ENCODE measurements at places on chromosomes 2 and 18.

DNA sequence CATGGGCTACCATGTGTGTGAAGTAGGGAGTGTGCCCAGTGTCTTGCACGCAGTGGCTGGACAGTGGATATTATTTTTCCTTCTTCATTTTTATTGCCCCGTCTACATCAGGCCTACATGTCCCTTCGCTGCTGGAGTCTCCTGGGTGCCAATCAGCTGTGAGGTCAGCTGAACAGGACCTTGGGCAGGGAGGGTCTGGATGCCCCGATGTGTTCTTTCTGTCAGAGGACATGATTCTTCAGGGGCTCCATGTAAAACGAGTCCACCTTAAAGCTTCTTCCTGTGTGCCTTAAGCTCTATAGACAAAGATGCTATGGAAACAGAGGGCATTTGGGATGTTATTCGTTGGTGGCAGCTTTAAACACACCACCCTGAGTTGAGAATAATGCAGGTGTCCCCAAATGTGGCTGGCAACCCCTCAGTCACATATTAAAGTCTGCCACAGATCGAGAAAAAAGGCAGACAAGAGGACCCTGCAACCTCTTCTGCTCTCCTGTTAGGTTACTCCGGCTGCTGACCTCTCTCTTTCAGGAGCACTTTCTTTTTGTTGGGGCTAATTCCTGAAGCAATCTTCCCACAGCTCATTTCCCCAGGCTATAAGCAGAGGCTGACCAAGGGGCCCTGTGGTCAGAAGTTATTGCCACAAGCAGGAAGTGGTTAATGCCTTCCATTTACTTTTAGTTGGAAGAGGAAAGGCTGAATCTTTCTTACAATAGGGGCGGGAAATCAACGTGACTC is 20.0 kb downstream of the GREB1 start:
- DNase-seq: peak; percentile 49

- no peak for DNase-seq
These were observed 17.0 kb upstream of the CRYBA2 start for GRCh38 chr2:219010162-219010756.

DNA sequence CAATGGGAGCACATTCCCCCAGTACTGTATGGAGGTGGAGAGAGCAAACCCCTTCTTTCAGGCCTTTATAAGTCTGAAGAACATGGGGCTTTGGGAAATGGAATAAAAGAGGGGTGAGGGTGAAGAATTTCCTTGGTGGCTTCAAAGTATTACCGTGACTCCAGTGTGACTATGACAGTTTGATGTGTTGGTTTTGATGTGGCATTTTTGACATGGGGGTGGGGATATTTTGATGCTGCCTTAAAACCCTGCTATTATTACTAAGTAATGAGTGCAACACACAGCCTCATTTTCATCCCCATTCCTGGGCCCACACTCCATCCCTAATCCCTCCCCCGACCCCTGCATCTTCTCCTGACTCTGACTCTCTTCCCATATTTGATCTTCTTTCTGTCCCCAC is 23.6 kb downstream of the QPCT start:
- no peak for DNase-seq

- DNase-seq: no peak
These were observed 6.2 kb upstream of the ALPG start for GRCh38 chr2:232400256-232401015.
